ENCODE measurements at places on chromosomes 4 and X.

DNA sequence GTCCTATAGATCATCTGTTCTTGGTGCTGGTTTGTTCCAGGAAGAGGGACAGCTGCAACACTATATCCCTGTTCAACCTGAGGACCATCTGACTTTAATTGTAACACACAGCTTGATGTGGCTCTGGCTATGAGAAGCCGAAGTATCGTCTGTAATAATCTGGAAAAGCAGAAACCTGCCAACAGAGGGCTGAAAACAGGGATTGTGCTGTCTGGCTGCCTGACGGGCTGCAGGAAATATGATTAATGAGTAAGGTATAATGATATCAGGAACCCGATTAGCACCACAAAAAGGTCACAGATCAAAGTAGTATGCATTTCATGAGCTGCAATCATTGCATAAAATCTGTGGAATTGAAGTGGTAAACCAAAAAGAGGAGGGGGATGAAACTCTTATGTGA lies 170.4 kb upstream of the MAB21L2 start:
- DNase-seq, result no peak

DNA sequence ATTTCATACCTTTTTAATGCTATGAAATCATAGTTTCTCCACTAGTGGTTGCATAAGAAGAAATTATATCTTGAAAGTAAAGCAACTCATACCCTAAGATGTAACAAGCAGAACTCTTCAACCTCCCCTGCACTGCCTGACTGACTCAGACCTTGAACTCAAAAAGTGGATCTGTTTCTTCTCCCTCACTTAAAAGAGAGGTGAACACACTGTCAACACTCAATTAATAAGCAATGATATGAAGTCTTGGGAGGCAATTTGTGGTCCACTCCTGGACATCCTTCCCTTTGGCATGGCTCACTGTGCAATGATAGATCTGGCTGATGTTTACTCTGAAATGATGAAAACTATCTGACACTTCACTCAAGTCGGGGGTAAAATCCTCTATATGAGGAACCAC lies 282.0 kb upstream of the DKK2 start:
- no peak for DNase-seq

GRCh38 chrX:47178337-47178736 lies 15.3 kb upstream of the UBA1 start:
- DNase-seq, result no peak

DNA sequence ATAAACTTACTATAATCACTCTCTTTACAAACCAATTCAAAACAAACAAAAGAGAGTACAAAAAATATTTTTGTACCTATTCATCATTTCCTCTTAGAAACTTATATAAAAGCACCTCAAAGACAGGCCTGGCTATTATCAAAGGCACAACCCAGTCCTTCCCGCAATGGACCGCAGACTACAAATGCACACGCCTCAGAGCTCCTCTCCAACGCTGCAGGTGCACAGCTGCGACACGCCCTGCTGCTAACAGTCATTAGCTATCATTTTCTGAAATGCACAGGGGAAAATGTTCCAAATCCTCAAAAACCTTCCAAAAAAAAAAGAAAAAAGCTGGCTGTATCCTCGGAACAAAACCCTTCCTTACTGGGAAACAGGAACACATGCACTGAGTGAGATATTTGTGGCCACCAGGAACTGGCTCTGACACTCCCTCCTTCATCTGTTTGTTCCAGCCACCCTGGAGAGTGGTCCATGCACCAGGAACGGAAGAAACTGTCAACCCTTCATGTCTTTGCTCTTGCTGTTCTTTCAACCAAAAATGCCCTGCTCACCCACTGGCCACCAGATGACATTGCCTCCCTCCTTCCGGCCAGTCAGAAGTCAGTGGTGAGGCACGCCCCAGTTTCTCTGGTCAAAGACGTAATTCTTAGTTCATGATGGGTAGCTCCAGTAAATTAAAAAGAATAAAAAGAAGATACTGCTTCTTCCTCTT lies 16.7 kb downstream of the IRF2 start:
- no peak for DNase-seq

- DNase-seq, result no peak
Measured at GRCh38 chr4:162909952-162910351, 256.7 kb downstream of the NAF1 start.

DNA sequence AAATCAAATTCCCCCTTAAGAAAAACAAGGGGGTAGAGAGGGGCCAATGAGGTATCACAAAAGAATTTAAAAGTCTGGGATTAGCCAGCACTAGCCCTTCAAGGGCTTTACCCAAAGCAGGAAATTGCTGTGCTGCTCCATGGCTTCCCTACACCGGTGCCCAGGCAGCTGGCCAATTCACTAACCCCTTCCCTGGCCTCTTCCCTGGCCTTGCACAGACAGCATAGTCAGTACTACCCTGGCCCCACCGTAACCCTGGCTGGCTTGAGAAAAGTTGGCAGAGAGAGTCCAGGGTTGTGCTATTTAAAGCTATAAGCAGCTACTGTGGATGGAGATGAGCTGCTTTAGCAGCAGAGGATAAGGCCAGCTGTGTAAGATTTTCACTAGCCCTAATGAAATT lies 43.1 kb downstream of the ADAMTS3 start:
- DNase-seq, result no peak

DNA sequence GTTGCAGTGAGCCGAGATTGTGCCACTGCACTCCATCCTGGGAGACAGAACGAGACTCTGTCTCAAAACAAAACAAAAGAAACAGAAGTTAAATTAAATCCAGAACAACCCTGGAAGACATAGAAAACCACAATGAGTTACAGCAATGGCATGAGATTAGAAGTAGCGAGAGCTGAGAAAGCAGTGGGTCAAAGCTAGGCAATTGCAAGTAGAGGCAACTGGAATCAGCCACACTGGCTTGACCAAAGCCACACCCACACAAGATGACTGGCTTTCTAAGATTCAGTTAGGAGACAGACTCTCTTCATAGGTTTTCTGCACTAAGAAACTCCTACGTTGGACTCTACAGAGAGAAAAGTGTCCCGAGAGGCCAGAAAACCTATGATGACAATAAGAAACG lies 443.0 kb downstream of the GPM6A start:
- DNase-seq, result no peak

DNA sequence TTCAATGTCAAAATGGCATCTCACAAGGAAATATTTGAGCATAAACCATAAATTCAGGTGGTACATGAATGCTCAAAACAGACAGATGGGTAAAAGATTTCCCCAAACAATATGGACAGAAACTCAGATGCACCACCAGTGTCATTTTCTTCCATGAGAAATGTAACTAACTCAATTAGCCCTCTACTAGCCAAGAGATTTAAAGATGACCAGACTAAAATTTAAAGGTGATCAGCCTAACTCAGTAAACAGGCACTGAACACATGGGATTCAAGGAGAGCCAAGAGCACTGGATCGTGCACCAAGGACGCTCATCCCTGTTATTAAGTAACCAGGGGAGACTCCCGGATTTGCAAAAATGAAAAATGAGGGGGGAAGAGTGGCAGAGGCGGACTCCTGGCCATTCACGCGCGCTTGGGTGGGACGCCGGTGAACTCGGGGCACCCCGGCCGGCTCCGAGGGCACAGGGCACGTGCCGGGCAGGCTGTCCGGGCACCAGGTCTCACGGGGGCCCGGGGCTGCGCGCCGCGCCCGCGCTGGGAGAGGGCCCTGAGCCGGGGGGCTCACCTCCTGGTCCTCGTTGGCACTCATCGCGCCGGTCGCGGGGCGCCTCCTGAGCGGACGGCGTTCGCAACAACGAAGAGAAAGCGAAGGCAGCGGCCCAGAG lies 490 bp downstream of the RWDD4 start:
- peak; percentile 9 for DNase-seq

DNA sequence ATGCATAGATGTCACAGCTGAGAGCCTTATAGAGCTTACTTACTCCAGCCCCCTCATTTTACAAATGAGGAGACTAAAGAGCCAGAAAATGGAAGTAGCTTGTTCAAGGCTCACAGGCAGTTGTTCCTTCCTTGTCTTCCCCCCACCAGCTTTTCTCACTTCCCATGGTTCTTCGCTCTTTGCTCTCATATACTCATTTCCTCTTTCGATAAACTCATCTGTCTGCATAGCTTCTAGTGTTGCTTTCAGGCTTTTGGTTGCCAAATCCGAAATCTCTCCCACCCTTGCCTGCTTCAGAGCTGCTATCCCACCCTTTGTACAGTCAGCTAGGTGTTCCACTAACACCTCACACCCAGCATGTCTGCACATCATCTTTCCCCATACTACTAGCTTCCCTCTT lies 25.0 kb upstream of the GJB1 start:
- DNase-seq, result peak; percentile 2

- no peak for DNase-seq
Measured at GRCh38 chrX:106973433-106974149, 26.4 kb downstream of the MORC4 start.

- DNase-seq, result no peak
Measured at GRCh38 chr4:149322203-149322602, 493.4 kb downstream of the IQCM start.

GRCh38 chrX:82141942-82142341 lies 940.0 kb downstream of the SH3BGRL start:
- DNase-seq, result no peak

DNA sequence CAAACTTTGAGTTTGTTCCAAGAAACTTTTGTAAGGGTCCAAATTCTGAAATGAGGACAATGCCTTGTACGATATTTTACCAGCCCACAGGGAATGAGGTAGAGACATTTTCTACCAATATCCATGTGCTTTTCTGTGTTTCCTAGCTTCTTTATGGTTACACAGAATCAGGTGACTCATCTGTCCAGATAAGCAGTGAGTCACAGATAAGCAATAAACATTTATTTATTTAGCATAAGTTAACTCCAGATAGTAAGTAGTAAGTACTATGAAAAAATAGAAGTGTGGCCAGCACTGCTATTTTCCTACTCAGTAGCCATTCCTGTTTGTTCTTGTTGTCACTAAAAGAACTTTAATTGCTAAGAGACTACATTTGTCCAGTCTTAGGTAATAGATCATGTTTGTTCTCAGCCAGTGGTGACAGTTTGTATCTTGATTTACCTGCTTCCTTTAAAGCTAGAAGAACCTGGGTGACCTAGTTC lies 7.4 kb downstream of the AFF1 start:
- no peak for DNase-seq

- no peak for DNase-seq
Measured at GRCh38 chr4:90476586-90476985, 349.4 kb downstream of the CCSER1 start.

DNA sequence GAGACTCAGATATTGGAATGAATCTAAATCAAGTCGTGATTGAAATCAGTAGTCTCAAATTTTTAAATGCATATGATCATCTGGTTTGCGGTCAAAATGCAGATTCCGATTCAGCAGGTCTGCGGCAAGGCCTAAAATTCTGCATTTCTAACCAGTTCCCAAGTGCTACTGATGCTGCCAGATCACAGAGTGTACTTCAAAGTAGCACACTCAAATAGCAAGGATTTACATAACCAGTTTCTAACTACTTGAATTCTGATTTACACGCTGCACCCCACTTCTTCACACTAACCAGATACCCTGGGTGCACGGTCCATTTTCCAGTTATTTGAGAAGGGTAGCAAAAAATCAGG lies 752 bp downstream of the MBTPS2 start:
- DNase-seq, result peak; percentile 3

GRCh38 chrX:124506066-124506465 lies 159.7 kb downstream of the SH2D1A start:
- DNase-seq, result no peak

GRCh38 chrX:39065051-39065871 lies 264.0 kb downstream of the MID1IP1 start:
- no peak for DNase-seq

- no peak for DNase-seq
Measured at GRCh38 chr4:161721947-161722346, 441.9 kb downstream of the FSTL5 start.

GRCh38 chr4:170589597-170590191 lies 499.9 kb upstream of the AADAT start:
- no peak for DNase-seq

GRCh38 chrX:117134983-117135382 lies 672.2 kb upstream of the CT83 start:
- DNase-seq, result no peak

DNA sequence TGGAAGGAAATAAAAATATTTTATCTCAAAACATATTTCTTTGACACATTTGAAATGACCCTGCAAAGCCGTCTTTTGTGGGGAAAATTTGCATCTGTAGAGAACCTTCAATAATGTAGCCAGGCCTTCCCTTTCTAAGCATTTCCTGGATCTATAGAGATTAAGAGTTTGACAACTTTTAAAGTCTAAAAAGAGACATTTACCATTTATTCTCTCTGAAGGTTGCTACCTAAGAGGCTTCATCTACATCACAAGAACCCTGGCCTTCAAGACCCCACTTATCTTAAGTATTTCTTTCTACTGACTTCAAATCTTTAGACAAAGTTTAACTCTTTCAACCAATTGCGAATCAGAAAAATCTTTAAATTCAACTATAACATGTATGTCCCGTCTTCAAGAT lies 1639.8 kb downstream of the RPA4 start:
- DNase-seq, result no peak

Data from activated T-cell treated with anti-CD3 and anti-CD28 coated beads for 24 hours (primary cell).